ENCODE measurements at places on chromosomes 7 and 10.

DNA sequence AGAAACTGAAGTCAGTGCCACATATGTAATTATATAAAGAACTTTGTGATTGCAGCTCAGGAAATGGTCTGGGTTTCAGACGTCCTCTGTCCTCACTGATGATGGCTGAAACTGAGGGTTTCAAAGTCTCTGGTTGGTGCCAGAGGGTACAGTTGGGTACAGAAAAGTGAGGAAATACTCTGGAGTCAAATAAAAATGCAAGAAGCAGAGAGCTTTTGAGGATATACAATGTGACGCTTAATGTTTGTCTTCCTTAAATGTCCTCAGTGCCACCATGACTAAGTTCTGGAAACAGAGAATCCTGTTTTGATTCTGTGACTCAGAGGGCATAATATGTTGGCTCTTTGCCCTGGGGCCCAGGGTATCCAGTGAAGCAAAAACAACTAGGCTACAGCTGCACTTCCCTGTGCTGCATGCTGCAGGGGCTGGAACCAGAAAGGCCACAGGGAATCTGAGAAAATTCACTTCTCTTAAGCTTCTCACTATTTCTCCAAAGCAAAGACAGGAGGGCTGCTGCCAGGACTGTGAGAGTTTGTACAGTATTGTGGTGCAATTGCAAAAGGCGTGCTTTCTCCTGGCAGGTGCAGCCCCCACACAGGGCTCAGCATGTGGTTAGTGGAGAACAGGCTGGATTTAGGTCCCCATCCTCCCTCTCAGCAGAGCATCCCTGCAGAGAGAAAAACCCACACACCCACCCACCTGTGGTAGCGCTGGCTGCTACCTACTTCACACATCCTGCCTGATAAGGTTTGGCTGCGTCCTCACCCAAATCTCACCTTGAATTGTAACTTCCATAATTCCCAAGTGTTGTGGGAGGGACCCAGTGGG, 169.5 kb upstream of the SVIL start:
- DNase-seq, result peak; percentile 93

DNA sequence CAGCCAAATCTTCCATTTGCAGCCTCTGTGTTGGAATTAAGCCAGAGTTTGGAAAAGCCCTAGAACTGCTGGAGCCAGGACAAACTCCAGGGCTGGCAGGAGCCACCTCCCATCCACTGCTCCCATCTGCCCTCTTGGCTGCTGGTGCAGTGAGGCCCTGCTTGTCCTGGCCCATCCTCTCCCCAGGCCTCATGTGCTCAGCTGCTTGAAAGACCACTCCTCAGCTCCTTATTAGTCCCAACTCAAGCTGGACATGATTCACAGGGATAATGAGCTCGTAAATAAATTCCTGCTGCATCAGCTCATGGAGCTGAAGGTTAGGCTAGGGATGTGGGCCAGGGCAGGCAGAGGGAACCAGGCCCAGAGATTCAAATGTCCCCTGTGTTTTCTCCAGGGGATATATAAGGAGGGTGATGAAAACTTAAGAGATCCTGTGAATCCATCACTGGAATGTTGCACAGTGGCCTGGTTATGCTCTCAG, 282.8 kb downstream of the RPS24 start:
- DNase-seq, result no peak

- DNase-seq, result peak; percentile 28
Observed at GRCh38 chr10:87547734-87548311, 43.1 kb downstream of the MINPP1 start.

DNA sequence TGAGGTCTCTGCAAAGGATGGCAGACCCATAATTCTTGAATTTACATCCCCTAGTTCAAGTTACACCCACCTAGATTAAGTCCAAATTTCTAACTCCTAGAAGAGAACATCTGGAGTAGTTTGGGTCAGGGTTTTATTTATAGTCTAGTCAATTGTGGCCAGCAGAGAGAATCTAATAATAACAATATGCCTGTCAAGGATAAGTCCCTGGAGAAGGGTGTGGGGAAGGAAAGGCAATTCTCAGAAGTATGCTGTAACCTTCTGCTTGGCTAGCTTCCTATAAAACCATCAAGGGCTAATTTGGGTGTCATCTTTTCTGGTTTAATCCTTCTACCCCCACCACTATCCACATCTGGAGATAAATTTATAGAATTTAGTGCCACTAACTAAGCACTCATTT, 52.8 kb upstream of the SEMA3E start:
- no peak for DNase-seq

- peak; percentile 82 for DNase-seq
Observed at GRCh38 chr7:107115762-107116540, 52.9 kb upstream of the HBP1 start.

GRCh38 chr10:60733517-60733822, 44.8 kb upstream of the CDK1 start:
- peak; percentile 3 for DNase-seq

- no peak for DNase-seq
Observed at GRCh38 chr7:6208573-6209328, 63.7 kb downstream of the CYTH3 start.

- peak; percentile 87 for DNase-seq
Observed at GRCh38 chr10:91389636-91390512, 20.3 kb upstream of the HECTD2 start.

- no peak for DNase-seq
Observed at GRCh38 chr7:100509231-100509630, 25.5 kb downstream of the NYAP1 start.

GRCh38 chr7:159237022-159237653, 92.5 kb upstream of the VIPR2 start:
- DNase-seq, result no peak

- DNase-seq, result no peak
Observed at GRCh38 chr10:26839966-26840627, 20.7 kb downstream of the ABI1 start.

DNA sequence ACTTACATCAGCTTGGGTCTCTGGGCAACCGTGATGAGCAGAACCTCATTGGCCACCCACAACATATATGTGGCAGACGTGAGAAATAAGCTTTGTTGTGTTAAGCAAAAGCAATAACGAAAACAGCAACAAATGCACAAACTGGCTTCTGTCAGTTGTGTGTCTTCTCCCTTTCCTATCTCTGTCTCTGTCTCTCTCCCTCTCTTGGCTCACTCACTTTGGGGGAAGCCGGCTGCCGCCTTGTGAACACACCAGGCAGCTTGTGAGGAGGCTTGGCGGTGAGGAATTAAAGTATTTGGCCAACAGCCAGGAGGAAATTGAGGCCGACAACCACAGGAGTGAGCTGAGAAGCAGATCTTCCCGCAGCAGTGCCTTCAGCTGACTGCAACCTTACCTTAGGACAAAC, 21.9 kb upstream of the CDCA7L start:
- no peak for DNase-seq

DNA sequence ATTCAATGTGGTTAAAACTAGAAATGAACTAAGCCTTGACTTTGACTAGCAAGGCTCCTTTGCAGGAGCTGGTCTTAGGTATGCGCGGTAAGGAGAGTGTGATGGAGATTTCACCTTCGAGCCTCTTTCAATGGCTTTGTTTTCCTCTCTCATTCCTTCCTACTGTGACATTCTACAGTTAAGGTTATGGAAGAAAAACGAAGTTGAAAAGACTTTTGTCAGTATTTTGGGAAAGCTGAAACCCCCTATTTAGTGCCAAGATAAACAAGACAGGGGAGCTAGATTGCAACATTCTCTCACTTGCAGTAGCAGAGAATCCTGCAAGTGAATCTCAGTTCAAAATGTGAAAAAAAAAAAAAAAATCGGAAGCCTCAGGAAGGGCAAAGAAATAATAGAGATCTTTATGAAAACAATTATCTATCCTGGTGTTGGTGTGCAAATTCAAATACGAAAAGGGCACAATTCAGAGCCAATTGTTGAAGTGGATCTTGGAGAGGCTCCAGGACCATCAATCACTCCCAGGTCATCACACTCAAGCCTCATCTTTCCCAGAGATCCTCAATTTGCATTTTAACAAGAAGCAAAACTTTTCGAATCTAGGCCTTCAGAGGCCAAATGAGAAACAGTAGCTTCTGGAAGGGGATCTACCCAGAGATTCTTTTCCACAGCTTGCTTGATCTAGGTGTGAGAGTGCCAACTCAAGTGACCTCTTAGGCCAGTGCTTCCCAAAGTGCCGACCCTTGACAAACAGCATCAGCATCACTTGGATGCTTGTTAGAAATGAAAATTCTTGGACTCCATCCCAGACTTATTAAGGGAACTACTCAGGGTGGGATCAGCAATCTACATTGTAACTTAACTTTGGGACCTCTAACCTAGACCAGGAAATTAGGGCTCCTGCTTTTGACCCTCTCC, 163.8 kb downstream of the INHBA start:
- DNase-seq, result no peak

DNA sequence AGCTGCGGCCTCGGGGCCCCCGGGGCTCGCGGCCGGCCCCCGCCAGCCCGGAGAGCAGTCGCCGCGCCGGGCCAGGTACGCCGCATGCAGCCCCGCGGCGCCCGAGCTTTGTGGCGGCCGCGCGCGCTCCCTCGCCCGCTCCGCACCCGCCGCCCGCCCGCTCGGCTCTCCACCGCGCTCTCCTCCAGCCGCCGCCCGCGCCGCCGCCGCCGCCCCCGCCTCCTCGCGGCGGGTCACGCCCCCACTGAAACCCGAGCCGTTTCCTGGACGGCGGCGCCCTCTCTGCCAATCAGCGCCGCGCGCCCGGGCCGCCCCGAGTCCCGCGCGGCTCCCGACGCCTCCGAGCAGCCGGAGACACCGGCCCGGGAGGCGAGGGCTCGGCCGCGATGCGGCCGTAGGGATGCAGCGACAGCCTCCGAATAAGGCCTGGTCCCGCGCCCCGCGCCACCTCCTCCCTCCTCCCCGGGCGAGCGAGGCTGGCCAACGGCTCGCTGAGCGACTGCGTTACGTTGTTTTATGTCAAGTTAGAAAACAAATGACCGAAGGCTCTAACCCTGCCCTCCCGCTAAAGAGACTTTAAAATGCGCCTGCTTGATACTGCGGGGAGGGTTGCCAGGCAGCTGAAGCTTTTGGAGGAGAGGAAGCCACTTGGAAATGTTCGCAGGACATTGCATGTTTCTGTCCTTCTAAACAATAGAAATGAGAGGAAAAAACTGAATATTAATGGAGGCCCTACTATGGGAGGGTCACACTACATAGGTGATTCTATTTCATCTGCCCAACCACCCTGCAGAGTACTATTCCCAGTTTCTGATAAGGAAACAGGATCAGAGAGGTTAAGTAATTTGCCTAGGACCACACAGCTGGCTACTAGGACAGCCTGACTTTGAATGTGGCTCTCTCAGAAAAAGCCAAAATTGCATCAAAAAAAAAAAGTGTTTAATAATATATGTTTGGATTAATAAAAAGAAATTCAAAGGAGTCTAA, at the start of gene FGFR2:
Gene FGFR2, minus strand, starts transcription at position 182 of the 987 bp plus-strand sequence. CDS start 4,627 bp downstream, outside the sequence.
- peak; percentile 2 for DNase-seq

- DNase-seq, result no peak
Observed at GRCh38 chr10:93074147-93074596, 479 bp downstream of the CYP26A1 start.

DNA sequence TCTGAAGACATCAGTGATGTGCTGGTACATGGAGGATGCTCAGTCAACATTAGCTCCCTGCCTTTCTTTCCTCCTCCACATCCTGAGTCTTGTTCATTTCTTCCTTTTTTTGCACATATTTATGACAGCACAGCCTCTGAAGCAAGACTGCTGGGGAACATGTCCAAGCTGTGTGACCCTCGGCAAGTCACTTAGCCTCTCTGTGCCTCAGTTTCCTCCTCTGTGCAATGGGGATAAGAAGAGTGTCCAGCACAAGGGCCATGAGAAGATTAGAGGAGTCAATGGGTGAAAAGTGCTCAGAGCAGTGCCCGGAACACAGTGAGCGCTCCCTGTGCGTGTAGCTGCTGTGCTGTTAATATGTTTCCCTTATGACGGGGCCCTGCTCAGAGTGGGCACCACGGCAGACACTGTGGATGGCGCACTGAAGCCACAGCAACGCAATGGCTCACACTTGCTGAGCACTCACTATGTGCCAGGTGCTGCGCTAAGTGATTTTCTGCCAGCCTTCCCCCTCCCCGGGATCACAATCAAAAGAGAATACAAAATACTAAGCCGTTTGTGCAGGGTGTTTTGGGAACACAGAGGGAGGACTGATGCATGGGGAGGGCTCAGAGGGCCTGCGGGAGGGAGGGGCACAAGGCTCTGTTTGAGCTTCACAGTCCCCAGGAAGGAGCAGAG, 28.7 kb downstream of the ZCCHC24 start:
- DNase-seq, result no peak

GRCh38 chr7:128833946-128834325, 3.7 kb downstream of the FLNC start:
- DNase-seq, result no peak

GRCh38 chr7:64868499-64868898, 34.6 kb upstream of the ZNF273 start:
- no peak for DNase-seq

- no peak for DNase-seq
Observed at GRCh38 chr10:71435571-71436267, 39.0 kb downstream of the CDH23 start.

DNA sequence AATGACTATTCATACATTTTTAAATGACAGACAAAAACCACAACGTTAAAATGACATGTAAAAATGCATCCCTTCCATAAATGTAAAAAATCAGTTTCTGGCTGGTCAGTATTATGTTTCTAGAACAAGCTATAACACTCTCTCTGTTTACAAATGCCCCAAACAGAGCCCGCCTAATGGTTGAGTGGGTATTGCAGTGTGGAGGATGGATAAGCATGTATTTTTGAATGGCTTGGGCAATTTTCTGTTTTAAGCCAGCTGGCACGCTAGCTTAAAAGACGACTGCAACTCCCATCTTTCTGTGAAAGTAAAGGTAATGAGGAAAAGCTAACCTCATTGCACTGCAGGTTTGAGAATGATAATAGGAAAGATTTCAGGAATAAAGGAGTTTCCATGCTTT, 430.7 kb downstream of the PARD3 start:
- no peak for DNase-seq

GRCh38 chr7:108114117-108114841, 15.9 kb downstream of the LAMB4 start:
- DNase-seq, result peak; percentile 14

DNA sequence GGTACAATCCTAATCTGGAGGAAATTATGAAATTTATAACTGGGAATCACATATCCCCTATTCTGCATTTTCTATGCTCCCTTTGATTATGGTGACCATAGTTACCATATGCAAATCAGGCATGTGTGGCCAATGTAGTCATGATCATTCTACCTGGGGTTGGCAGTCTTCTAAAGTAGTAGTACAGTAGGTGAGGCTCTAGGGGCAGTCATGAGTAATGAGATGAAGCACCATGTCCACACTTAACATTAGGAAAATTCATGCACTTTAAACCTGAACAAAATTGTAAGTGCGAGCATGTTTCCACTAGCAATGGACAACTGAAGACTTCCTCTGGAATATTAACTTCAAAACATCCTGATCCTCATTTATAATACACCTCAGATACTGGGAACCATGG, 545.9 kb downstream of the SUGCT start:
- no peak for DNase-seq

- no peak for DNase-seq
Observed at GRCh38 chr10:43415544-43415943, 6.6 kb upstream of the HNRNPF start.

DNA sequence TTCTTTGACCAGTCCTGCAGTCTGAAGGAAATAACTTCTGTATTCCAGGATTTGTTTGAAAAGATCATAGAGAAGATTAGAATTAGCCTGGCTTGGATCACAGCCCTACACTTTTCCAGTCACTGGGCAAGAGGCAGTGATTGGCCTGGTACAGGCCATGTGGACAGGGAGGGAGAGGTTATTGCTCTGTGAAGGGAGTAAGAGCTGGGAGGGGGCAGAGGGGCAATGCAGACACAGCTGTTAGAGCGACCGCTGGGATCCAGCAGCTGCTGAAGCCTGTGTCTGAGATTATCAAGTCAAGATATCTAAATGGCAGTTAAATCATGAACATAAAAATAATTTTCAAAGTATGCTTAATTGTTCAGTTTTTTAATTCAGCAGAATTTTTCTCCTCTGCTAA, 257.3 kb downstream of the SDK1 start:
- DNase-seq, result no peak
